ENCODE measurements at places on chromosomes 3 and 15. TPM values are rescaled to one million over a fixed set of nuclear protein-coding genes. Genes with fewer than 3 reads are reported as not detected.
A peak's percentile ranks its signal among the peaks of the same experiment; 100 is the strongest.

Gene SCAANT1
- total RNA-seq, result not detected

DNA sequence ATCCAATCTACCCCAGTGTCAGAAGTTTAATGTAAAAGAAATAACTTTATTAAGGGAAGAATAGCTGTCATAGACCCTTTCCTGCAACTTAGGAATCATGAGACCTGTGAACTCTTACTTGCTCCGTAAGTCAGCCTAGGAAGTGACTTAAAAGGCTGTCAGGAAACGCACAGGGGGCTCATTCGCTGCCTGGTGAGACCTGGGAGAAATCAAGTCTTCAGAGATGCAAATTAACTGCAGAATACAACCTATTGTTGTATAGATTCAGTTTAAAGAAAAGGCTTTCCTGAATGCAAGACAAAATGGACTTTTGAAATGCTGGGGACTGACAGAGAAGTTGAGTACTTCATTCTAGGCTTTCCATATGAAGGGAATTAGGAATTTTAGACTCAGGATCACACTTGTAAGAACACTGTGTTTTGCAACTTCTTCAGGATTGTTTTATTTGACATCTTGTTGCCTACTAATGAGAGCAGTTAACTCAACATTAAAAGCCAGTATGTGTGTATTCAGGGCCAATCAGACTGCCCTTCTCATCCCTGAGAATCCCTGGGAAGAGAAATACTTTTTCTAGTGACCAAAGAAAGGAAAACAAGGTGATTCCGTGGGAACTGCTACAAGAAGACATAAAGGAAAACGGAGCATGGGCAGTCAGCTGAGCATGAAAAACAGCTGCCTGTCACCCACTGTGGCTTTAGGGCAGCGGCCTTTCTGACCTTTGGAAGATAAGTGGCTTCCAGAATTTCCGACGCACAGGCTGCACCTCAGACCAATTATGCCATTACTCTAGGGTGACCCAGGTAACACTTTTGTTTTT is 18.5 kb upstream of the DPPA4 start:
- DNase-seq, result no peak

Gene FNDC3B
- 37.5 TPM for total RNA-seq

DNA sequence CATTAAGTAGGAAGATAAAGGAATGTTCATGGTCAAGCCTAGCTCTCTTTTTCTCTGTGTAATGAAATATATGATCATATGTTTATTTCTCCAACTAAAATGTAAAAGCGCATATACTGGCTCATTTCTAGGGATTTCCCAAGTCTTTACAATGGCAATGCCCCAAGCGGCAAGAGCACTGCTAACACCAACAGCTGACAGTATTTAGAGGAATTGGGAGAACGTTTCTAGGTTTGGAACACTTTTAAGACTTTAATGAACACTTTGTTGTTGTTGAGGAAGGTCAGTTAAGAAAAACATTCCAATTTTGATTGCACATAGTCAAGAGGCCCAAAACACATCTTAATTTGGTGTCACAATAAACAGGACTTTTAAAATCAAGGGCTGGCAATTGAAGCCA is 132.7 kb downstream of the ATP8B4 start:
- no peak for DNase-seq

GRCh38 chr3:144770281-144770680 is 798.7 kb downstream of the DIPK2A start:
- DNase-seq, result no peak

- no peak for DNase-seq
These were observed 464.3 kb downstream of the EPHA3 start for GRCh38 chr3:89571707-89572106.

DNA sequence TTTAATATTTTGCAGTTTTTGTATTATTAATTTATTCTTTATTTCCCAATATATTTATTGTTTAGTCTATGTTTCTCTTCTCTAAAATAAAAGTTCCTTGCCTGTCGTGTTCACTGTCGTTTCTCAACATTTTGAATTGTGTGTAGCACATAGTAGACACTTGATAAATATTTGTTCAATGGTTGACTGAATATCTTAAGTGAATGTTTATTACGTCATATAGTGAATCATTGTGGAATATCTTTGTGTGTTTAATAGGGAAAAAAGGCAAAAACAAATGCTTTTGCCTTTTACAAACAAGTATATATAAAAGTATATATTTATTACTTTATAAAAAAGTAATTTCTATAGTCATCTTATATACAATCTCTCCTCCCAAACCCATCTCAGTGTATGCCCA is 572.3 kb downstream of the EPHA3 start:
- DNase-seq, result no peak

Gene CXCR6
- not detected for total RNA-seq

DNA sequence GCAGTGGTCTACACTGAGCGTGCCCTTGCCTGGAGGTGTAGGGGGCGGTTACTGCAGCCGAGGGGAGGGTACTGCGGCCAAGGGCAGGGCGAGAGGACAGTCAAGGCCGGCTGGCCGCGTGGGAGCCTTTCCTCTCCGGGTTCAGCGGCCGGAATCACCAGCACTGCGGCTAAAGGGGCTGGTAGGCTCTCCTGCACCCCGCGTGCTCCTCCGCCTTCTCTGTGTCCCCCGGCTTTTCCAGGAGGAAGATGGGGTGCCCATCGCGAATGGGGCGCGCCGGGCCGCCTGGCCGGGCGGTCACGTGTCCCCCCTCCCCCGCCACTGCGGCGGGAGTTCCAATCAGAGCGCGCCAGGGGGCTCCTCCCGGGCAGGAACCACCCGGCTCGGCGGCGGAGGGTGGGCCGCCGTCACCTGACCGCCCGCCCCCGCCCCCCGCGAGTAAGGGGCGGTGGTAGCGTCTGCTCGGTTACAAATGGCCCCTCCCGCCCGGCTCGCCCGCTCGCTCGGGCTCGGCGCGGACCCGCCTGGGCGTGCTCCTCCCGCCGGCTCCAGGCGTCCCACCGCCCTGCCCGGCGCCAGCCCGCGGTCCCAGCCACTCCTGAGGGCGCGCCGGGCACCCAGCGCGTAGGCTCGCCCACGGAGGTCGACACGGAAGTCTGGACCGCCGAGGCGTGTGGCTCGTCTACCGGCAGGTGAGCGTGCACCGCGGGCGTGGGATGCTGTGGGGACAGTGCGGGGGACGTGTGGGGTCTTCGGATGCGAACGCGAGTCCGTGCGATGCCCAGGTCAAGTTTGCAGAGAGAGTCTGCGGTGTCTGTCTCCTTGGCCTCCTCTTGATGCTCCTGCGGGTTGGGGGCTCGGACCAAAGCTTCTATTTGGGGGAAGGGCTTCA is 242.6 kb upstream of the TOPAZ1 start:
- peak; percentile 83 for DNase-seq

Gene CCDC80
- 5.7 TPM for total RNA-seq

Gene MEX3B
- 4.4 TPM for total RNA-seq

Gene ASB14
- total RNA-seq, result not detected

GRCh38 chr3:43796041-43796596 is 105.4 kb downstream of the ABHD5 start:
- no peak for DNase-seq

Gene GNL3
- 46.0 TPM for total RNA-seq

- no peak for DNase-seq
These were observed 7.7 kb downstream of the ASTE1 start for GRCh38 chr3:131018970-131019369.

Gene XCR1
- not detected for total RNA-seq

DNA sequence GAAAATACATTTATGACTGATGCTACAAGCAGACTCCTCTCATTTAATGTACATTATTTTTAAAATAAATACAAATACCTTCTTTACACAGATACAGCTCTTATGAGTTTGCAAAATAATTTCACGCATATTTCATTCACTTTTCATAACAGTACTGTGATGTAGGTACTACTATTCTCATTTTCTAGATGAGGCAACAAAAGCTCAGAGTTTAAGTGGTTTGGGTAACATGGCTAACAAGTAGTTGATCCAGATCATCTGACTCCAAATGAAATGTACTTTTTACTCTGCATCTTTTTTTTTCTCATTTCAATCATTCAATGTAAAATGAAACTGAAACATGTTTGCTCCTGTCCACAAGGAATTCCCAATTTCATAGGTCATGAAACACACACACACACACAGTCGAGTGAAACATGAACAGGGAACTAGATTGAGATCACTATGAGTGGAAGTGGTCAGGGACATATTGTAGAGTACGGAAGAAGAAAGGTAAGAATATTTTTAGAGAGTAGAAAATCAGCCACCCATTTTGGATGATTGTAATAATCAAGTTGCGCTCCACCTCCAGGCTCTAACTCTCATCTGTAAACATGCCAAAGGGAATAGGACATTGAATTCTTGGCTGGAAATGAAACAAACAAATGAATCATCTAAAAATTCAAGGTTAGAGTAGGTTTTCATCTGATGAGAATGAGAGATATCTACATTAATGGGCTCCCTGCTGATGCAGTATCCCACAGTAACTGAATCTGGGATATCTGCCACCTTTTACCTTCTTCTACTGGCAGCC is 92.4 kb downstream of the CLDN1 start:
- no peak for DNase-seq

GRCh38 chr3:181009225-181009624 is 19.7 kb upstream of the DNAJC19 start:
- DNase-seq, result no peak

GRCh38 chr15:84598250-84598649 is 2.6 kb upstream of the ZSCAN2 start:
- DNase-seq, result no peak

Gene RARRES1
- 1.5 TPM for total RNA-seq

- DNase-seq, result peak; percentile 68
These were observed 64.2 kb upstream of the ARL8B start for GRCh38 chr3:5057857-5058324.

Gene ELL3
- 3.8 TPM for total RNA-seq

Gene MINDY4B
- total RNA-seq, result 0.70 TPM

- DNase-seq, result no peak
These were observed 151.0 kb downstream of the TJP1 start for GRCh38 chr15:29670998-29671981.
